ENCODE measurements at places on chromosomes 2 and 18.

DNA sequence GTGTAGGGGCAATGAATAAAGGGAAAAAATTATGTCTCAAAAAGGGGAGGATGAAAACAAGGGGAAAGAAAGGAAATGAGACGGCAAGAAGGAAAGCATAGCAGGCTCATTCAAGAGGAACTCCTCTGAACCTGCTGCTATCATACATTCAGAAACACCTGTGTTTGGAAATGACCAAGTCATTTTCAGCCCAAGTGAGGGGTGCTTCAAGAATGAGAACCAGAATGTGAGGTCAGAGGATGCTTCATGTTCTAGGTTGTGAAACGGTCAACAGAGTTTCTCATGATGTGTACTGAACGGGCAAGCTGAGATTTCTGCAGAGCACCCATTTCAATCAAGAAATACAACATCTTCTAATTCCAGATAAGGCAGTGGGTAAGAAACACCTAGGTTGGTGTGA is 1367.2 kb upstream of the CELF4 start:
- DNase-seq, result no peak

- no peak for DNase-seq
Observed at GRCh38 chr2:96687711-96688640, 45.4 kb downstream of the FER1L5 start.

GRCh38 chr18:32326450-32327308 is 136.8 kb downstream of the MEP1B start:
- DNase-seq, result no peak

DNA sequence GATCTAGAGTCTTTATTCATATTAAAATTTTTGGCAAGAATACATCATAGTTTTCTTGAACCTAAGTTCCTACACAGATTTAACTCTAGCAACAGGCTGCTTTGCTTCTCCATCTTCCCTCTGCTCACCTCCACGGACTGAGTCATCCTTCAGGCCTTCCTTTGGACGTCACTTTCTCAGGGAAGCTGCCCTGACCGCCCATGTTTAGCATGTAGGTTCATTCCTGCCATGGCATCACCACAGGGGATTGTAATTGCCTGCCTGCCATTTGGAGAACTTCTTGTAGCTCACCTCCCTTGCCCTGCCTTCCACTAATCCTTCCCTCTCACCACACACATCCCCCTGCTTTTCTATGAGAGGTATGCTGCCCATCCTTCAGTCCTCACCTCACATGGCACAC is 43.9 kb upstream of the B3GNT2 start:
- DNase-seq, result no peak

GRCh38 chr2:157307021-157307420 is 18.6 kb downstream of the ERMN start:
- no peak for DNase-seq

DNA sequence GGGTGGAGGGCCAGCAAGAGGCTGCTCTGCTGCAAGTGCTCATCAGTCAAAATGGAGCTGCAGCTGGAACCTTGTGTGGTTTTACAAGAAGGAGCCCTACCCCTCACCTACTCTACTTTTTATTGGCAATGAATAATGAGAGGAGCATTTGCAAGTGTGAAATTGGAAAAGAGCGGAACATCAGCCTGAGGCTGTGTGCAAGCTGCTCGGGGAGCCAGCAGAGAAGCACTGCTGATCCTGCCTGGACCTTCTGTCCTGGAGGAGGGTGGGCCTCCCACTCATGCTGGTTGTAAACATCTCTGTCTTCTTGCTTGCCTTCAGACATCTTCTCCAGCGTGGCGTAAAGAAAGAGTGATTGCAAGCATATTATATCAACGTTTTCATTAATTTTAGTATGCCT is 256.2 kb downstream of the DLGAP1 start:
- DNase-seq, result no peak

- DNase-seq, result no peak
Observed at GRCh38 chr2:26454561-26455001, 23.3 kb downstream of the OTOF start.

DNA sequence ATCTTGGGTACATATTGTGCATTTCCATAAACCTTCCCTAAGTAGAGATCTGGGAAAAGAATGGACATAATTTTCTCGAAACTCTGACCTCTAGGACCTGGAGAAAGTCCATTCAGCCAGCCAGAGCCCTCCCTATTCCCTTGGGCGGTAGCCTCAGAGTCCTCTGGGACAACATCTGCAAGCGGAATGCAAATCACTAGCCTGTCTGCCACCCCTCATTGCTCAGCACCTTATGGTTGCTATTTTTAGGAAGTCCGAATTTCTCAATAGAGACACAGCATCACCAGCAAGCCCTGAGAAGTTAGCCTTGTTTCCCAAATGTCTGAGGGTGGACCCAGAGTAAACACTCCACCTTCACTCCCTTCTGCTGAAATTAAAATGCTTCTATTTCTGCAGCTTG is 17.6 kb upstream of the CD28 start:
- no peak for DNase-seq

DNA sequence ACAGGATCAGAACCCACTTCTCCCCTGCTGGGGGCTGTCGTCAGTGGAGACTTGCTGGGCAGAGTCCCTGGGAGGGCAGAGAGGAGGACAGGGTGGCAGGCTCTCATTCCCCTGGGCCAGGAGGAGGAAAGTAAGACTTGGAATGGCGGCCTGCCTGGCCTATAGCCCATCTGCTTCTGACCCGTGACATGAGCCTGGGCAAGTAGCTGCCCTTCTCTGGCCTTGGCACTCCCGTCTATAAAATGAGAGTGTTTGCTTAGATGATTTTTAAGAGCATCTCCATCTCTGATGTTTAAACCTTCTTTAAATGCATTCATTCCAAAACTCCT is 173.0 kb downstream of the DDX1 start:
- no peak for DNase-seq

DNA sequence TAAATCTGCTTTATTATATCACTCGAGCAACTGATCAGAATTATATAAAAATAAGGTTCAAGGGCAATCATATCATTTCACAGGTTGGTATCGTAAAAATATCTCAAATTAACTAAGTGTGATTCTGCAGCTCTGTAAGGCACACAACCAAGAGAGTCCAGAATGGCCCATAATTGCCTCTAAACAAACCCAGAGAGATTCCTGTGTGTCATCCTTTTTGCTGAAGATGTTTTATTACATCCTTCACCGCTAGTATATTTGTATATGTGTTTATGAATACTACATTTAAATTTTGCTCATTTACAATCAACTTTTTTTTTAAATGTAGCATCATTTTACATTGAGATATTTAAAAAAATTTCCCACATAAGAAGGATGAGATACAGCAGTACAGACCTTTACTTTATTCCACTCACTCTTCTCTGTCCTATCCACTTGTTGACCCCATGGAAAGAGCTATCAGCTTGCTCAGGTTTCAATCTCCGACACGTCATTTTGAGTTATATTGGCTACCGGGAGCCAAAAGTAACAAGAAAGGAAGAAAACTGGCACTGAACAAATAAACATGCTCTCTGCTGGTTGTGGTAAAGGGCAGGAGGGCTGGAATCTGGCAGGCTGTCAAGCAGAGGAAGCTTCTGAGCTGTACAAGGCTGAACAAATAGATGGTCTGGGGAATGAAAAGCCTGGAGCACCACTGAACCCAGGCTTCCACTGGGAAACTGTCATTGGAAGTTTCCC is 23.1 kb downstream of the PLA2R1 start:
- DNase-seq, result no peak

GRCh38 chr2:226611944-226612318 is 187.7 kb downstream of the IRS1 start:
- DNase-seq, result no peak
